ENCODE measurements at places on chromosomes 3 and 15.

- DNase-seq: no peak
Observed at GRCh38 chr3:177946936-177947335, 589.3 kb upstream of the KCNMB2 start.

- no peak for DNase-seq
Observed at GRCh38 chr15:80906159-80906766, 83.4 kb downstream of the MESD start.

DNA sequence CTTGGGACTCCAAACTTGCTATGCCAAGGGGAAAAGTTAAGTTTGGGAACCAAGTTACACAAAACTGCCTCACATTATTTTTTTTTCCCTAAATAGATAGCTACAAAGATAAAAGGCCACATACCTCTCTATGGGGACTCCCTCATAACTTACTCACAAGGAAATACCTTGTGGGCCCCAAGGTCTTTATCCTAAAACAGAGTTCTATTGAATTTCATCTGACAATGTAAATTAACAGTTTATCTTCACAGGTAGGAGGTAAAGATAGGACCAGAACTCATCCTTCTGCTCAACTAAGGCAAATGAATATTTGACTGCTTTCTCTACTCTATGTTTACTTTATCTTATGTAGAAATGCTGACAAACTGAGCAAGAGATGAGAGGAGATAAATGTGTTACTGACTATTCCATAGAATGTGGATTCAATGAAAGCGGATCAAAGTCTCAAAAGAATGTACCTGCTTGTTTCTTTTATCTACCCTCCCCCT, 1278.0 kb downstream of the OTOL1 start:
- no peak for DNase-seq

- no peak for DNase-seq
Observed at GRCh38 chr3:58874248-58874741, 175.5 kb downstream of the CFAP20DC start.

- no peak for DNase-seq
Observed at GRCh38 chr15:100668348-100668745, 66.0 kb downstream of the ASB7 start.

- no peak for DNase-seq
Observed at GRCh38 chr3:126525091-126525852, 1.3 kb downstream of the CHST13 start.

GRCh38 chr3:64576211-64576775, 111.5 kb downstream of the ADAMTS9 start:
- DNase-seq: no peak

DNA sequence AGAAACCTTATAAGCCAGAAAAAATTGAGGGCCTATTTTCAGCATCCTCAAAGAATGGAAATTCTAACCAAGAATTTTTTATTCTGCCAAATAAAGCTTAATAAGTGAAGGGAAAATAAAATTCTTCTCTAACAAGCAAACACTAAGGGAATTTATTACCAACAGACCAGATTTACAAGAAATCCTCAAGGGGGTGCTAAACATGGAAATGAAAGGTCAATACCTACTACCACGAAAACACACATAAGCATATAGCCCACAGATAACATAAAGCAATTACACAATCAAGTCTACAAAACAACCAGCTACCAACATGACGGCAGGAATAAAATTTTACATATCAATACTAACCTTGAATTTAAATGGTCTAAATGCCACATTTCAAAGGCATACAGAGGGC, 883.5 kb downstream of the SI start:
- no peak for DNase-seq

DNA sequence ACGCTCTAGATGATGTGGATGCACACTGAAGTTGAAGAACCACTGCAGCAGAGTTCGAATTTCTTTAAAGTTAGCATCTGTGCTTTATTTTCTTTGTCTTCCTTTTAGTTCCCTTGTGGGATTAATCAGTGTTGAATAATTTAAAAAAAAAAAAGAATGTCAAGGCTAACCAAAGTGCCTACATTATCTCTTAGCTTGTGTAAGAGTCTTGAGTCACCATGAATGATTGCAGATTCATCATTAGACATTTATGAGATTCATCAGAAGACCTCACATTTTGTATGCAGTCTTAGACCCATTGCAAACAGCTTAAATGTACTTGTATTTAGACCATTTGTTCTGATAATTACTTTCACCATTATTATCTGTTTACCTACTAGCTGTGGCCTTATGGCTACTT, 182.2 kb downstream of the FNDC3B start:
- DNase-seq: peak; percentile 27

Measured in hepatic stellate cell (primary cell).